Retinal pigment epithelial cell (primary cell): ENCODE measurements at places on chromosomes 4 and X.

DNA sequence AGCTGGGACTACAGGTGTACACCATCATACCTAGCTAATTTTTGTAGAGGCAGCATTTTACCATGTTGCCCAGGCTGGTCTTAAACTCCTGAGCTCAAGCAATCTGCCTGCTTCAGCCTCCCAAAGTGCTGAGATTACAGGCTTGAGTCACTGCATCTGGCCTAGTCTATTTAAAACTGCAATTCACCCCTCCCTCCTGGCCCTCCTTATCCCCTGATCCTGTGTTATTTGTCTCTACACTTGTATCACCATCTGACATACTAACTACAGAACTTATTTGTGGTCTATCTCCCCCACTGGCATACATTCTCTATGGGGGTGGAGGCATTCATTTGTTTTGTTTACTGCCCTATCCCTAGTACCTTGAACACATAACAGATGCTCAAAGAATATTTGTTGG lies 23.7 kb downstream of the CC2D2A start:
- no peak for DNase-seq

DNA sequence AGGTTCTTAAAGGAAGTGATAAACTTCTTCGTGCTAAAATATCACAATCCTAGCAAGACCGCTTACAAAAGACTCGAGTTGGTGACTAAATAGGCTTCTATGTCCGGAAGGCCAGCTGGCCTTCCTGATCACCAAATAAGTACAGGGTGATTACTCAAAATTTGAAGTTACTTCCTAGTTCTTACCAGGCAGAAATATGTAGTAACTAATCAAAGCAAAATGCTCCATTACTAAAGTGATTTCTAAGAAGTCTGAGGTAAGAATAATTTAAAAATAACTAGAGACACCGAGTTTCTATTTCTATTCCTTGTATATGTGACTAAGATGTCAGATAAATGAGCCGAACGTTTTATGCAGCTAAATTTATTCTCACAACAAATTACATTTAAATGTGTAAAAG lies 62.2 kb downstream of the NSUN7 start:
- DNase-seq: no peak

GRCh38 chrX:72020788-72021187 lies 110.1 kb downstream of the NHSL2 start:
- no peak for DNase-seq

DNA sequence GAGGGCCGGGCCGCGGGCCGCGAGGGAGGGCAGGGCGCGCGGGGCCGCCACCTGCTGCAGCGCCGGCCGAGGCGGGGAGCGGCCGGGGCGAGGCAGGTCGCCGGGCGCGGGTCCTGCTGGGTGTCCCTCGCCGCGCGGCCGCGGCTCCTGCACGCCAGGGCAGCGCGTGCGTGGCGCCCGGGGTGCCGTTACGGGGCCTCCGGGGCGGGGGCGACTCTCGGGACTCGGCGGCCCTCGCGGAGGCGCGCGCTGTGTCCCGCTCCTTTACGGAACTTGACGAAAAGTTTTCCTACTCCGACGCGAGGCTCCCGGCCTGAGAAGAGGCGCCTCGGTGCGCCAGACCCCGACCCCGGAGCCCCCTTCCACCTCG lies 329 bp downstream of the TBC1D14 start:
- DNase-seq: no peak

- no peak for DNase-seq
Observed at GRCh38 chrX:47160781-47161180, 15.8 kb downstream of the RBM10 start.

DNA sequence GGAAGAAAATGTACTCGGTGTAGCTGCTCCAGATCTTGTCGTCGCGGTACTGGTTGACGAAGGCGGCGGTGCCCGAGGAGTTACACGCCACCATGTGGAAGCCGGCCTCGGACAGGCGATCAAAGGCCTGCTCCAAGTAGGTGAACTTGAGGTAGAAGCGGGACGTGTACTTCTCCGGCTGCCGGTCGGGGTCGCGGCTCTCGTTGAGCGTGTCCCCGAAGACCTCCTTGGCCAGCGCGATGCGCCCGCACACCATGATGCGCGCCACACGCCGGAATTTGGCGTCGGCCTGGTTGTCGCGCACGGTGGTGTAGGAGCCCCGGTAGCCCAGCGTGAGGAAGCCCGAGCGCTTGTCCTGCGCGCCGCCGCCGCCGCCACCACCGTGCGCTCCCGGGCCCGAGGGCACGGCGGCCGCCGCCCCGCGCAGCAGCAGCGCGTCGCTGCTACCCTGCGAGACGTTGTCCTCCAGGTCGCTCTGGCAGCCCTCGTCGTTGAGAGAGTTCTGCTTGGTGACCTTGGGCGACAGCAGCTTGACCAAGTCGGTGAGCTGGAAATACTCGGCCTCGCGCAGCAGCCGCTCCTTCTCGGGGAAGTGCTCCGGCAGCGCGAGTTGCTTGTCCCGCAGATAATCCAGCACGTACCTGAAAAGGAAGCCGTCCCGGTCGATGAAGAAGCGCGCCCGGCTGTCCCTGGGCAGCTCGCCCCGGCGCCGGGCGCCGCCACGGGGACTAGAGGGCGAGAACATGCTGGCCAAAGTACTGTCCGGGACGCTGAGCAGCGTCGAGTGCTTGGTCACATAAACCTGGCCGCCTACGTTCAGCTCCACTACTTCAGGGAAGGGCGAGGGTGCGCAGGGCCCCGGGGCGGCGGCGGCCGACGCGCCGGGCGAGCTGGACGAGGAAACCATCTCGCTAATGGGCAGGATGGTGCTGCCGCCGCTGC lies 775 bp downstream of the KCTD8 start:
- no peak for DNase-seq

DNA sequence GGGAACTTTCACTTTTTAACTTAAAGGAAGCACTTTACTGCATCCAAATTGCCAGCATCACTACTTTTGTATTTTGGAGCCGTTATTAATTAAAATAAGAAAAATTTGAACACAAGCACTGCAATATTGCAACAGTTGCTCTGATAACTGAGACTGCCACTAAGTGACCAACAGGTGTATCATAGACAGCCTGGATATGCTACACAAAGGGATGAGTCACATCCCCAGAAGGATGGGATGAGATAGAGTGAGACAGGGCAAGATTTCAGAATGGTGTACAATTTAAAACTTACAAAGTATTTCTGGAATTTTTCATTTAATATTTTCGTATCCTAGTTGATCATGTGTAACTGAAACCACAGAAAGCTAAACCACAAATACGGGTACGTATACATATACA lies 204.1 kb downstream of the MAPK10 start:
- no peak for DNase-seq

GRCh38 chr4:118787844-118788380 lies 48.0 kb downstream of the SEC24D start:
- DNase-seq: no peak

- DNase-seq: no peak
Observed at GRCh38 chr4:108887034-108887433, 124.2 kb upstream of the ETNPPL start.

GRCh38 chr4:182091128-182091527 lies 152.1 kb upstream of the TENM3 start:
- DNase-seq: no peak

GRCh38 chr4:47499700-47500099 lies 14.6 kb downstream of the ATP10D start:
- no peak for DNase-seq

DNA sequence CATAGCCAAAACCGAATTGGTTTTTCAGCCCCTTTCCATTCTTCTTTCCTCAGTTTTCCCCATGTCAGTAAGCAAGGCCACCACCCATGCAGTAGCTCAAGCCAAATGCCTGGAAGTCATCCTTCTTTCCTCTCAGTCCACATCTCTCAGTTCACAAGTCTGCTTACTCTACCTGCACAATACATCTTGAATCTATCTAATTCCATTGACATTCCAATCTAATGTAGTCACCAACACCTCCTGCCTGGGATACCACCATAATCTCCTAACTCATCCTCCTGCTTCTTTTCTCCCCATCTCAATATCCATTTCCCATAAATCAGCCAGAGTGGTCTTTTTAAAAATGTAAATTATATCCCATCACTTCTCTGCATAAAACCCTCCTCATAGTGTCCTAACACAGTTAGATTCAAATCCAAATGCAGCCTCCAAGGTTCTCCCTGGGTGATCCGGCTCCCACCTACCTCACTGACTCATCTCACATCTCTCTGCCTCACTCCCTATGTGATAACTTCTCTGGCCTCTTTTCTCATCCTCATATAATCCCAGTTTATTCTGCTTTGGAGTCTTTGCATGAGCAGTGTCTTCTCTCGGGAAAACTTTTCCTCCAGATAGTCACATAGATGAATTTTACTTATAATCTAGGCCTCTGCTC lies 26.9 kb downstream of the KCNIP4 start:
- DNase-seq: no peak

- no peak for DNase-seq
Observed at GRCh38 chr4:87913896-87914295, 61.6 kb upstream of the SPP1 start.

DNA sequence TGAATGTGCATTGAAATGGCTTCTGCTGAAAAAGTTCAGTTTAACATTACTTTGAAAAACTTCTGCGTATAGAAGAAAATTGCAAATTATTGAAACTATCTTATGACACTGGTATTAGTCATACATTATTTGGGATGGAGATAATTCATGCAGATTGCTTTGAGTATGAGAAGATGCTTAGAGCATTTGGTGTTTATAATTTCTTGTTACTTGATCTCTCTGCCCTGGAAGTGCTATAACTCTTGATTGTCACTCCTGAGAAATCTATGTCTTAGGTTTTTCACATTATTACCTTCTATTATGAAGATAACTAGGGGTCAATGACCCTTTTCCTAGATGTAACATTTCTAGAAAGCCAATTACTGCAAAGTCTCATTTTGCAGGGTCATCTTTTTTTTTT lies 36.4 kb downstream of the TMEM131L start:
- DNase-seq: no peak

- no peak for DNase-seq
Observed at GRCh38 chr4:82560853-82561785, 669 bp downstream of the TMEM150C start.

DNA sequence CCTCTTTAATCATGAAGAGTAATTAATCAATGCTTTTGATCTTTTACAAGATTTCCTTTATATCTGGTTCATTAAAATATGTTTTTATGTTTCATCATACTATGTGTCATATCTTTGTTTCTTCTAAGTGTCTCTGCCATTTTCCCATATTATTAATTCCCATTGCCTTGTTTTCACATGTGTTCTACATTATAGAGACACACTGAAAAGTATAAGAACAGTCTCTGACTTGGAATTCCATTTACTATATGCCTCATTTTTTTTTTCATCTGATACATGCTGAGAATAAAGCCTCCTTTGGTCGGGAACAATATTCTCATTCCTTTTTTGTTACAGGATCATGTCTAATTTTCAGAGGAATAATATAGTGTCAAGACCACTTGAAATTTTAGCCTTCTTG lies 4.3 kb downstream of the BANK1 start:
- no peak for DNase-seq

DNA sequence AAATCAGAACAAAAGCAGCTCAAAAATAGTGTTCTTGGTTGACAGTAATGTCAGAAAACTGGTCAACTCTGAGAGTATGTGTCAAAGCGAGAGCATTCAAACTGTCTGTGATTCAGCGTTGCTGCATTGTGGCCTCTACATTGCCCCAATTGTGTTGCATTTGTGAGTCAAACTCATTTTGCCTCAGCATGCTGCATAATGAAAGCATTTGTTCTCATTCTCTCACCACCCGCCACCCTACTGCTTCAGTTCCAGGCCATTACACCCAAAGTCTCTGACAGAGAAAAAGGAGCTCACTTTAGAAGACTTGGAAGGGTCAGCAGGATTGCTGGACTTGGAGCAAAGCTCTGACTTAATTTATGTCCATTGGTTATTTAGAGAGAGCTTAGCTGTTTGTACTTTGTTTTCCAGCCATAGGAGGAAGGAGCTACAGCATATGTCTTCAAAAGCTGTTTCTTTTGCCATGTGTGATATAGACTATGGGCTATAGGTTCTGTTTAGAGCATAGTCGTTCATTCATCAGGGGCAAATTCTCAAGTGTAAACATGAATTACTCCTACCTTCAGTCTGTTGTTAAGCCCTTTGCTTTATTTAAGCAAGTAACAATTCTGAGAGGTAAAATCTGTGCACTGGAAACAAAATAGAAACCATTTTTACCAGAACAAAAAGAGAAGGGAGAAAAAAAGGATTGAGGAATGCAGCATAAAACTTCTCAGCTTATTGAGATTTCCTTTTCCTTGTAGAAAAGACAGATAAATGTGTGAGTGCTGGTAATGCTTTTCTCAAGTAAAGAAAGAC lies 153.4 kb upstream of the ANK2 start:
- no peak for DNase-seq

DNA sequence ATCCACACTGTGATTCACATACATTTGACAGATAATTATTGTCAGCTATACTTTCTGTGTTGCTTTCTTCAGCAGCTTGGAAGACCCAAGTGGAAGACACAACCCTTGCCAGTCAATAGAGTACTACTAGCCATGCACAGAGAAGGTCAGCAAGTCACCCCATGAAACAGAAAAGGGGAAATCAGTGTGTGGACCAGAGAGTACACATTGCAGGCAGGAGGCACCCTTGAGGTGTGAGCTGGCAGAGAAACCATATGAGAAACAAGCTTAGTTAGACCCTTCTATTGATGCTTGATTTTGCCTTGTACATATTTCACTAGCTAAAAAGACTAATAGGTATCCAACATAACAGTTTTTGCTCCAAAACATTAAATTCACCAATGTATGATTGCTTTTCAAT lies 99.5 kb downstream of the NLGN4X start:
- no peak for DNase-seq

- no peak for DNase-seq
Observed at GRCh38 chrX:113009029-113009428, 168.4 kb upstream of the AMOT start.

DNA sequence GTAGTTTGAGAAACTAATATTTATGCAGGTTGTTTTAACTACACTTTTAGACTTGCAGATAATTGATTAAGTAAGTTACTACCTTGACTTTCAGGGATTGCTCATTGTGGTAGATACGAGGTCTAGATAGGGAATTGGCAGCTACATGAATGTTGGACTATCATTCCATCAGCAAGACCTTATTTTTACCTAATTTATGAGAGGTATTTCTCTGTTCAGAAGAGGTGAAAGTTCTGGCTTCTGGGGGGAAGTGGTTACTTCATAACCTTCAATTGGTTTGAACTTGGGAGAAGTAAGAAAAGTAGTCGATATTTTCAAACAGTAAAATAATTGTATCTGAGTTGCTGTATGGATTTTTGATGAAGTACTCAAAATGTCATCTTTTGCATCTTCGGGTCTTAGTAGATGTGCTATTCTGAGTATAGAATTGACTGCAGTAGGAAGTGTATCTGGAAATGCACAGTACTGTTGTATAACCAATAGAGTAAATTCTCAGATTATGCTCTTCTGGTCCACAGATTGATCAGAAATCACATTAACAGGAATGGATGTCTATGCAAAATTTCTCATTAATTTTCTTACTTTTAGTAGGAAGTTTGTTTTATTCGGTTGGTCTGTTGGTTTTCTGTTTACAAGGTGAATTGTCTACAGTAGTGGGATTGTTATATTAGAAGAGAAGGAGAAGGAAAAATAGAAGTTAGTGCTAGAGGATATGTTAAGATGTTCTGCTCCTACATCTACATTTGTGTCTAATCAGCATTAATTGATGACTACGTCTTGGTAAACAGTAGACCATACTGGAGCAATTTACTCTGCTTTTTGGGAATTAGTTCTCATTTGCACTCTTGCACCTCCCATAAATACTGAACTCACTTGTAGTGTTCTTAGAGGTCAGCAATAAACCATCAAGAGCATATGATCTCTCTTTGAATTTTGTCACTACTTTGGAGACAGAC lies 3.0 kb downstream of the NFKB1 start:
- no peak for DNase-seq
